ENCODE measurements at places on chromosomes 7 and 10.

DNA sequence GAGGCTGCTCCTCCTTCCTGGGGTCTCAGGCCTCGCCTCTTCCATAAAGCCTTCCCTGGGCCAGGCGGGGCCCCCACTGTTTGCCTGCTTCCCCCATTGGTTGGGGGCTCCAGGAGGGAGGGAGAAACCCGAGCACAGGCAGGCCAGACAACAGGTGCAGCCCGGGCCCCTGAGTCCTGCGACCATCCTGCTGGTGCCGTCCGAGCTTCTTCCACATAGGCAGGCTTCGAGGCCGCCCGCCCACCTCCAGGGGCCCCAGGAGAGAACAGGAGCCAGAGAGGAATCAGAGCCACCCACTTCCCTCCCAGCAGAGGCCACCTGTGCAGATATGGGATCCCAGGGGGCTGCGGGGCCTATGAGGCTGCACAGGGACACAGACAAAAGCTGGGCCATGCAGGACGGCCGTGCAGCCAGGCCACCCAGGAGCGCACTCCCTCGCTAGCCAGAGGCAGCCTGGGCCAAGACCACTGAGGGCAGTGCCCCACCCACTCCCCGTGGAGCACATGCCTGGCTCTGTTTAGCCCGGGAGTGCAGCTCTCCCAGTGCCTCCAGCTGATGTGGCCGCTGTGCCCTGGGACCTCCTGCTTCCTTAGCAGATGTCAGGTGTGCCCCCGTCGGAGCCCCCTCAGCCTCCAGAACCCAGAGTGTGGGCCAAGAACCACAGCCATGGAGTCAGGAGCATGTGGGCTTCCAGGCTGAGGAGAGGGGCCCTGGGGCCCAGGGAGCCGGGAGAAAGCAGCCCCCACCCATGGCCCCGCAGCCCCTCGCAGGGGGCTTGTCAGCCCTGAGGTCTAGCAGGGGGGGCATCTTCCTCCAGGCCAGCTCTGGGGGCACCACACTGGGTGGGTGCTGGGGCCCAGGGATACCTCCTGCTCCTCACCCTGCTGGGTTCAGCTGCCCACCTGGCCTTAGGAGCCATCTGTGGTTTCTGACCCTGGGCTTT, 59.9 kb upstream of the INPP5A start:
- DNase-seq: peak; percentile 25

DNA sequence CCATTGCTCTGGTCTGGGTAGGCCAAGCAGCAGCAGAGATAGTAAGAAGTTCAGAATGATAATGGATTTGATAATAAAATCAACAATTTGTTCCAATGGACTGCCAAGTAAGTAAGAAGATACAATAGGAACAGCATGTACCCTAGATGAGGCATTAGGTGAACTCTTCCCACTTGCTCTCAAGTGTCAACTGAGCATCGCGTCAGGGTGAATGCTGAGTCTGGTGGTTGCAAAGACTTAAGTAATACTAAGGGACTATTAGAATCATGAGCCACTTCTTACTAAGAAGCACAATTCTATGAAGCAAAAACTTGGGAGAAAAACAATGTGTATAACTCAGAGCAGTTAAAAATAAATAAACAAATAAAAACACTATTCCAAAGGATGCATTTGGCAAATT, 54.5 kb downstream of the LRRN3 start:
- DNase-seq: no peak

GRCh38 chr7:41002741-41003610, 699.9 kb downstream of the INHBA start:
- peak; percentile 44 for DNase-seq

GRCh38 chr10:121608469-121609190, 10.4 kb upstream of the FGFR2 start:
- peak; percentile 56 for DNase-seq

DNA sequence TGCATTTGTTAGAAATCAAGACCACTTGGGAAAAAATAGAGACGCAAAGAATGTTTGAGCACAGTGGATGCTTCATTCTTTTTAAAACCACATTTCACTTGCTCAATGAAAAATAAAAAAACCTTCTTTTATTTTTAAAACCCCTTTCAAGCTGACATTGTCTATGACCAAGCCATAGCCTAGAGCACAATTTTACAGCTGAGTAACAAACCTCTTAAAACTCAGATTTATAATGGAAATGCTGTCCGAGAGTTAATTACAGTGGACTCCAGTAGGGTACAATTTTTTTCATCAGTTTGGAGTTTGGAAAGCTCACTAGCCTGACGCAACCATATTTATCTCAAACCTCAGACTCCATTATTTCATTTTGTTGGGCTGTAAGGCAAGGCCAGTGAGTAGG, 116.3 kb downstream of the RNLS start:
- DNase-seq: no peak

GRCh38 chr7:18086165-18087025, 58.7 kb upstream of the PRPS1L1 start:
- peak; percentile 48 for DNase-seq

Data from posterior cingulate gyrus (tissue), 11 donors.